ENCODE measurements at places on chromosomes 5 and 9. TPM values are rescaled to one million over a fixed set of nuclear protein-coding genes. Genes with fewer than 3 reads are reported as not detected.

DNA sequence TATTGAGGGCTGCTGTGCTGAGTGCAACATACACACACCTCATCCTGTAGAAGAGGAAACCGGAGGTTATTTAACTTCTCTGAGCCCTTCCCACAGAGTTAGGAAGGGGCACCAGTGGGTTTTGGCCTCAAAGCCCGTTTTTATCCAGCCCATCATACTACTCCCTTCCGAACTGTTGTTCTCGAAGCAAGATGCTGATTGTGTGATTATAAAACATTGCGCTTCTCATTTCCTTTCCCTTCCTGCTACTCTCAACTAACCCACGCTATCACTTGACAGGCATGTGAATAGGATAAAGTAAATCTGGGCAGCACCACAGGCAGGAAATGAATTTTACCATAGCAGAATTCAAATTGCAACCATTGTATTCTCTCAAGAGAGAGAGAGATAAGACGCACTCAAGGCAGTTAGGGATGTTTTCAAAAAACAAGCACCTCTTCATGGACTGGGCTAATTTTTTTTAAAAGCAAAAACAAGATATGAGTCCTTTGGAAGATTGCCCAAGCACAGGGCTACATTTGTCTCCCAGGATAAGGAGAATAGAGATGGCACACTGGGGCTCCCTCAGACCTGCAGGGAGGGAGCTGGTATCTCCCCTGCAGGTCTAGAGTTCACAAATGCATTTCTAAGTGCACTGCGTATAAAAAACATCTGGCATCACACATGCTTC is 52.6 kb downstream of the GNA14 start:
- no peak for DNase-seq

DNA sequence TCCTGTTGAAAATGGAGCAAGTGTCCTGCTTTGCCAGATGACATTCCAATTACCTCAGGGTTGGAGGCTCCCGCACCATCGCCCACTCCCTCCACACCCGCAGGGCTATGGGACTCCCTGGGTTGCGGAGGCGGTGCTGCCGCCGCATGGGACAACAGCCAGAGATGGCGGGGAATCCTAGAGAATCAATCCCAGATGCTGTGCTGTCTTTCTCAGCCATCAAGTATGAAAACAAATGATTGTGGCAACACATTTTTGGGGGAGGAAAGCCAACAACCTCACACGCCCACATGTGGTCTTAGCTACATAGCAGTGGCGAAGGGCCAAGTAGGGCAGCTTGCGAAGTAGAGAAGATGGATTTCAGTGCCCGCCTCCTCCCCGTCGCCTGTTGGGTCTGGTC is 46.7 kb downstream of the IL31RA start:
- DNase-seq: no peak

The SLC22A4 gene
- polyA plus RNA-seq: 9.6 TPM

GRCh38 chr9:99056886-99057664 is 47.8 kb upstream of the TGFBR1 start:
- DNase-seq: no peak

The NEUROG1 gene
- not detected for polyA plus RNA-seq

GRCh38 chr5:3456121-3456681 is 139.4 kb upstream of the IRX1 start:
- DNase-seq: no peak

The SLC25A51 gene
- 21.7 TPM for polyA plus RNA-seq

GRCh38 chr5:15807871-15808270 is 307.9 kb downstream of the FBXL7 start:
- no peak for DNase-seq

- DNase-seq: no peak
Measured at GRCh38 chr5:121967187-121967586, 5.4 kb downstream of the SRFBP1 start.

DNA sequence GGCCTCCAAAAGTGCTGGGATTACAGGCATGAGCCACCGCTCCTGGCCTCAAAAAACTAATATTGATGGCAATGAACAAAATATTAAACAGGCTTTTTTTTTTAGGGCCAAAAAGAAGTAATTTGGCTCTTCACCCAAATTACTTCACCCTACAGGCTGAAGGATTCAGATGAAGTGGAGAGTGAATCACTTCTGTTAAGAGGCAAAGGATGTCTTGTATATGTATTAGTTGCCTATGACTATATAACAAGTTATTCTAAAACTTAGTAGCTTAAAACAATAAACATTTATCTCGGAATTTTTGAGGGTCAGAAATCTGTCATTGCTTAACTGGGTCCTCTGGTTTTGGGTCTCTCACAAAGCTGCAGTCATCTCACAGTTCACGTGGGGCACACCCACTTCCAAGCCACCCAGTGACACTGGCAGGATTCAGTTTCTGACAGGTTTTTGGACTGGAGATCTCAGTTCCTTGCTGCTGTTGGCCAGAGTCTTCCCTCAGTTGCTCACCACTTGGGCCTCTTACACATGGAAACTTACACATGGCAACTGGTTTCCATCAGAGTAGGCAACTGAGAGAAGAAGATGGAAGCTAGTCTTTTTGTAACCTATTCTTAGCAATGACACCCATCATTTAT is 66.7 kb downstream of the IQGAP2 start:
- DNase-seq: no peak

- DNase-seq: no peak
Measured at GRCh38 chr5:1104327-1105006, 7.4 kb downstream of the SLC12A7 start.

All from large intestine (tissue), 12 donors.